ENCODE measurements at places on chromosomes 7 and 10.

GRCh38 chr10:126110489-126111180 is 214.3 kb downstream of the FANK1 start:
- DNase-seq: peak; percentile 39

DNA sequence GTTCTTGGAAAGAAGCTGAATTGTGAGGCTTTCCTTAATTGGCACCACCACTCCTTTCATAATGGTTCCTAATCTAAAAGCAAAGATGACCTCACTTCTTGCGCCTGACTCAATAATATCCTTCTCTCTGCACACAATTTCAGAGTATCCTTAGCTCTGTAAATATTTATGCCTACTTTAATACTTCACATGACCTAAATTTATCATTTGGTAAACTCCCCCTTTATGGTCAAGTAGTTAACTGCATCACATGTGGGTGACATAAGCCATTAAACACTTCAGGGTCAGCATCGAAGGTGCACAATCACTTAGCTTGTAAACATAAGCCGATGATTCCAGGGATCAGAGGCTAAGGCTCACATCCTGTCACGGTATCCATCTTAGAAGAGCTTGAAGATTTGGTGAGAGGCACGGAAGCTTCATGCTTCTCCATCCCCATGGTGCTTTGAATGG is 7.3 kb upstream of the RHOBTB1 start:
- DNase-seq: peak; percentile 1

GRCh38 chr10:29652192-29652591 is 17.4 kb upstream of the SVIL start:
- DNase-seq: no peak

- peak; percentile 47 for DNase-seq
Observed at GRCh38 chr10:74419958-74420375, 268.9 kb downstream of the ADK start.

GRCh38 chr10:23657677-23658076 is 218.8 kb downstream of the OTUD1 start:
- DNase-seq: no peak

- peak; percentile 24 for DNase-seq
Observed at GRCh38 chr7:19110026-19110730, 7.3 kb downstream of the TWIST1 start.

DNA sequence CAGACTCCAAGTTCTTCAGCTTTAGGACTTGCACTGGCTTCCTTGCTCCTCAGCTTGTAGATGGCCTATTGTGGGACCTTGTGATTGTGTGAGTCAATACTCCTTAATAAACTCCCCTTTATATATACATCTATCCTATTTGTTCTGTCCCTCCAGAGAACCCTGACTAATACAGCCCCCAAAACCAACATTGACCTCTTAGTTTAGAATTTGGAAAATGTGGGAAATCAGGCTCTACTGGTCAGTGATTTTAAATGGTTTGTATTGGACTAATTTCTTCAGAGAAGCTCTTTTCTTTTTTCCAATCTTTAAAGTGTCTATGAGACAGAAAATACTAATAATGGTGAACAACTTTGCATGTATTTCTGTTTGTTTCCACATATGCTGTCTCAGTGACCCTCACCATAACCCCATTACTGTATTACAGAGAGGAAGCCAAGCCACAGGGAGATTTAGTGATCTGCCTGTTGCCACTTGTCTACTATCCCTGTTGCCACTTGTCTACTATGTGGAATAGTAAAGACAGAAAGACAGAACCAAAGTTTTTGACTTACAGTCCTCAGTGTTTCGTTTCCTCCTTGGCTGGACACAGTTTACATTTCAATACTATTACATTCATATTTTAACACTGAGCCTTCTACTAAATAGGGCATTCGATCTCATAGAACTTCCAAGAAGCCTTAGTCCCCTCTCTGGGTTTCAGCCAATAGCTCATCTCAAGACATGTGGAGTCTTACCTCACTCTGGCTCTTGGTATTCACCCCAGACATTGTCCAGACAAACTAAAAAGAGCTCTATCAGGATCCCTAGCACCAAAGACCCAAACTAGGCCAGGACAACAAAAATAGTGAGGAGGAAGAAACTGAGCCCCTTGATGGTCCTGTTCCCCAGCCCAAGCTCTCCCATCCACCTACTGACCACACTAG is 121.0 kb downstream of the AKR1D1 start:
- no peak for DNase-seq

DNA sequence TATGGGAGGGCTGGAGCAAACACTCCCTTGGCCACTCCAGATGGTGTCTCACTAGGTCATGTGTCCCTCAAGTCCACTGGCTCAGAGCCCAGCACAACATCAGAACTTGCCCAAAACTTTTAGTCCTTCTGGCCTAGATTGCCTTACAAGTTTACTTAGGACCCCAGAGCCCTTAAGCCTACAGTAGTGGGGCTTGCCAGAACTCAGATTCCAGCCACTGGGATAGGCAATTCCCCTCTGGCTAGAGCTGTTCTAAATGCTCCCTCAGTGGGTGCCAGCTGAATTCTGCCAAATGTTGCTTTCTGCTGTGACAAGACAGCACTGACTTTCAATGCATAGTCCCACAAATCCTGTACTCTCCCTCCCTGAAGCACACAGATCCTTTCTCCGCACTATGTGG is 331.1 kb downstream of the HTR7 start:
- DNase-seq: no peak

GRCh38 chr10:131056781-131057180 is 254.7 kb downstream of the TCERG1L start:
- DNase-seq: no peak

DNA sequence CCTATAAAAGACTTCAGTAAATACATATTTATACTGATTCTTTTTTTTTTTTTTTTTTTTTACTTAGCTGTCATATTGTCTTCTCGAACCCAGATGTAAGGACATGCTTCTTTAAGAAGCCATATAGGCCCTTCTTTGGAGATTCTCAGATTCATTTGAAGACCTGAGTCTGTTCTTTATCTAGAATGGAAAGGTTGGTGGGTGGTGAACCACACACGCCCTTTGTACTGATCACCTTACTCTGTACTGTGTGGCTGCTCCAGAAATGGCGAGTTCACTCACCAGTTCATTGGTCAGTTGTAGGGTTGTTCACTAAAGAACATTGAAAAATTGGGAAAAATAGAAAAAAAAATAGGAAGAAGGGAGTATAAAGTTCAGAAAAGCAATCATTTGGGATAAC is 32.5 kb downstream of the LANCL2 start:
- no peak for DNase-seq

GRCh38 chr7:70134029-70134770 is 535.9 kb downstream of the AUTS2 start:
- no peak for DNase-seq

GRCh38 chr10:67663449-67664087 is 32.4 kb downstream of the CTNNA3 start:
- DNase-seq: no peak

DNA sequence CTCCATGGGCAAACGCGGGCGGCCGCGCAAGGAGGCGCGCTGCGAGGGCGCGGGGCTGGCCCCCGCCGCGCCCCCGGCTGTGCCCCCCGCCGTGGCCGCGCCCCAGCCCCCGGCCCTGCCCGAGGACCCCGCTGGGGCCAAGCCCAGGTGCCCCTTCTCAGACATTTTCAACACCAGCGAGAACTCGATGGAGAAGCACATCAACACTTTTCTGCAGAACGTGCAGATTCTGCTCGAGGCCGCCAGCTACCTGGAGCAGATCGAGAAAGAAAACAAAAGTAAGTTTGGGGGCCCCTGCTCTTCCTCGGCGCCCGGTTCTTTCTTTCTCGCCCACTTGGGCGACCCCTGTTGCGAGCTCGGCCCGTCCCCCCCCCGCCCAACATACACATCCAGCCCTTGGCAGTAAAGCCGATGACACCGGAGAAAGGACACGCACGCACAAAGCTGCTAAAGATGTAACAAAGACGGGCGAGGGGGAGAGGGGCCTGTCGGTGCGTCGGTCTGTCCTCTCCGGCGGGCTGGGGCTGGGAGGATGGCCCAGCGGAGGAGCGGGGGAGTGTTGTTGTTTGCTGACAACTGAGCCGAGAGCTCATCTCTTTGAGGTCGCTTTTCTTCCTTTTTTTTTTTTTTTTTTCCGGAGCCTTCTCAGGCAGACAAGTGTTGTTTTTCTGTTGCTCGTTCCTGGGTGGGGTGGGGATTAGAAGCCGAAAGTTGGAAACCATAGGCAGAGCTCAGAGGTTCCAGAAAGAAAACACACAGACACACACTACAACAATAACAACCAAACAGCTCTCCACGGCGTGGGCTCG is 604 bp downstream of the MXI1 start:
- peak; percentile 40 for DNase-seq

GRCh38 chr7:33685981-33686683 is 219.2 kb upstream of the BMPER start:
- no peak for DNase-seq

DNA sequence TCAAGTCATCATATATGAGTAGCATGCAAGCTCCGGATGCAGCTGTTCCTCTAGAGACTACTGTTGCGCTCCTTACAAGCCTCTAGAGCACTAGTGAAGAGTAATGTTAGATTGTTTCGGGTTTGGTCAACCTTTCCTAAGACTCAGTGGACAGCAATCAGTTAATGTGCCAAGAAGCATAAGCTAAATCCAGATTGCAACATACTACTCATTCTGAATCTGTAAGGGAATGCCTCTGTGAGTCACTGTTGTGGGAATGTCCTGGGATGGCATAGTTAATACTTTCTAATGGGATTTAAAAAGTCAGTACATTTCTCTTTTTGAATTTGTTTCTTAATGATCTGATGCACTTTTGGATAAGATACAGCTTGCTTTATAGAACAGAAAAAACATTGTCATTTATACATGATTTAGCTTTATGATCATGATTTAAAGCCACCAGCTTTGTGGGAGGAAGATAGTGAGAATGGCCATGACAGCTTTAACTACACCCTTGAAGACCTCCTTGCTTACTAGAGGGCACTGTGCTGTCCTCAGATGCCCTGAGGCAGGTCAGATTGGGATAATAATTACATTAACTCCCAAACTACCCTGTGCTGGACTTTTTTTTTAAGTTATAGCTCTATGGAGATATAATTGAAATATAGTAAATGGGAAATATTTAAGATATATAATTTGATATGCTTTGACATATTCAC is 138.4 kb downstream of the SDK1 start:
- DNase-seq: peak; percentile 15

- DNase-seq: no peak
Observed at GRCh38 chr10:131655101-131655849, 245.5 kb upstream of the PPP2R2D start.

- no peak for DNase-seq
Observed at GRCh38 chr7:142608630-142609428, 140.4 kb upstream of the PRSS1 start.

DNA sequence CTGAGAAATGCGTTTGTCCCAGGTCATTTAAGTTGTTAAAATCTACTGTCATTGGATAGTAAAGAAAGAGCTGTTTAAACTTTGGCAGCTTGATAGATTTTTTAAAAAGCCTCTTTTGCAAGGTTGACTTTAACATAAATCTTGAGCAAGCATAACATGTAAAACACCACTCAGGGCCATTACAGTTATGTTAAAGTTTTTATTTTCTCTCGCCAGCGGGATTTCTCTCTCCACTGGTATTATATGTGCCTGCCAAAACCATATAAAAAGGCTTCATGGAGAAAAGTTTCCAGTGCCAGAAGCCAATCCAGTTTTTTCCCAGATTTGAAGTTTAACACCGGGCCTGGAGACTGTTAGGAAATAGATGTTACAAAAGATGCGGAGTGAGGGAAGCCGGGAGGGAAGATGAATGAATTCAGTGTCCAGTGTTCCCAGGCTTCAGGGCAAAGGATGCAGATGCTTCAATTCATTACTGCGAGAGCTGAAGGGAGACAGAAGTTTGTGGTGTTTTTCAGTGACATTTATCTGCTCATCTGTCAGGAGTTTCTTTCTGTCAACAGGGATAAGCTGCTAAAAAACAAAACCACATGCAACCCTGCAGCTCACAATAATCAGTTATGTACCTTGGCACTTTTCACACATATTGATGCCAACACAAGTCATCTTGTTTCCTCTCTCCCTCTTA is 155.5 kb downstream of the SPAG6 start:
- DNase-seq: no peak

GRCh38 chr7:157408258-157409101 is 71.7 kb downstream of the DNAJB6 start:
- DNase-seq: no peak

DNA sequence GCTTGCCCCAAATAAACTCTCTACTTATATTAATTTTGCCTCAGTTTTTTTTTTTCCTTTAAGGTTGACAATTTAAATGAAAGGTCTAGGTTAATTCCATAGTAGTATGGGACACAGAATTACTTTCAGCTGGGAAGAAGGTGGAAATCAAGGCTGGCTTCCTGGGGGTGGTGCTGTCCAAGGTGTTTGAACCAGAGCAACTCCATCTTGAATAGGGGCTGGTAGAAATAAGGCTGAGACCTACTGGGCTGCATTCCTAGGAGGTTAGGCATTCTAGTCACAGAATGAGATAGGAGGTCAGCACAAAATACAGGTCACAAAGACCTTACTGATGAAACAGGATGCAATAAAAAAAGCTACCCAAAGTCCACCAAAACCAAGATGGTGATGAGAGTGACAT is 1190.8 kb upstream of the AUTS2 start:
- no peak for DNase-seq

GRCh38 chr10:116683166-116683565 is 59.2 kb downstream of the HSPA12A start:
- no peak for DNase-seq

DNA sequence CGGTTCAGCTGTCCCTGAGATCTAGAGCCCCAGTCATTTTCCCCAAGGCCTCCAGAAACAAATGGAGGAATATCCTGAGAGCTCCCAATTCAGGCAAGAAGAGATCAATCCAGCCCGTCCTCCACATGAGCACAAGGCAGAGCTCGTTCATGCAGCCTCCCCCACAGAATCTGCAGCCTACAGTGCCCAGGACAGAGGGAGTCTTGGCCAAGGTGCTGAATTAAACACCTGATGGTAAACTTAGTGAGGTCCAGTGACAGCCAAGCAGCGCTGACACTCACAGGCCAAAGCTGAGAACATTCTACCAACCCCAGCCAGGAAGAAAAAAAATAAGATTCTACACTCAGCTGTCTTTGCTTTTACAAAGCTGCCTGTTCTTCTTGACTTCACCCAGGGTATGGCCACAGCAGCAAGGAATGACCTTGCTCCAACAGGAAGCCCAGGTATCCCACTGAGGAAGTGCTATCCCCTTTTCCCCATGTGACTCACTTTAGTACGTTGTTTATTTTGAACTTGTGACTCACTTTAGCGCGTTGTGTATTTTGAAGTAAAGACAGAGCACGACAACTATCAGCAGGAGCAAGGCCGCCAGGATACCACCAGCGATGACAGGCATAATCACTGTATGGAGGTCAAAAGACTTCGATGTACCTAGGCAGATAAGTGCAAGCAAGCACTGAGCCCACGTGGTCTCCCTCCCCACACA is 4.4 kb upstream of the CUZD1 start:
- no peak for DNase-seq

GRCh38 chr7:18086165-18087025 is 58.7 kb upstream of the PRPS1L1 start:
- peak; percentile 27 for DNase-seq

DNA sequence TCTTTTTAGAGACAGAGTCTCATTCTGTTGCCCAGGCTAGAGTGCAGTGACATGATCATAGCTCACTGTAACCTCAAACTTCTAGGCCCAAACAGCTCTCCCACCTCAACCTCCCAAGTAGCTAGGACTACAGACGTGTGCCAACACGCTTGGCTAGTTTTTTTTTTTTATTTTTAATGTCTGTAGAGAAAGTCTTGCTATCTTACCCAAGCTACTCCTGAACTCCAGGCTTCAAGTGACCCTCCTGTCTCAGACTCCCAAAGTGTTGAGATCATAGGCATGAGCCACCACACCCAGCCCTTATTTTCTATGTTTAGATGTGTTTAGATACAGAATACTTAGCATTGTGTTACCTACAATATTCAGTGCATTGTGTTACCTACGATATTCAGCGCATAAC is 46.4 kb downstream of the KMT2E start:
- no peak for DNase-seq

- DNase-seq: no peak
Observed at GRCh38 chr10:7205656-7206055, 205.2 kb downstream of the SFMBT2 start.

All from EH (cell line).